ENCODE measurements at places on chromosomes 3 and 15. TPM values are rescaled to one million over a fixed set of nuclear protein-coding genes. Genes with fewer than 3 reads are reported as not detected.

- H3K4me3 ChIP-seq, result no peak overlapping the region
- no peaks in the 10 kb centered on the region for H3K27me3 ChIP-seq
- peaks cover 4% of the 10 kb centered on the region for H3K36me3 ChIP-seq
- peaks cover 31% of the 10 kb centered on the region for H3K4me1 ChIP-seq
Measured at GRCh38 chr15:51844747-51845426, 15.4 kb downstream of the TMOD3 start.

GRCh38 chr3:128143496-128143895, 9.8 kb upstream of the EEFSEC start:
- no peaks in the 10 kb centered on the region for H3K36me3 ChIP-seq
- peaks cover 31% of the 10 kb centered on the region for H3K27me3 ChIP-seq
- no peaks in the 10 kb centered on the region for H3K4me1 ChIP-seq

DNA sequence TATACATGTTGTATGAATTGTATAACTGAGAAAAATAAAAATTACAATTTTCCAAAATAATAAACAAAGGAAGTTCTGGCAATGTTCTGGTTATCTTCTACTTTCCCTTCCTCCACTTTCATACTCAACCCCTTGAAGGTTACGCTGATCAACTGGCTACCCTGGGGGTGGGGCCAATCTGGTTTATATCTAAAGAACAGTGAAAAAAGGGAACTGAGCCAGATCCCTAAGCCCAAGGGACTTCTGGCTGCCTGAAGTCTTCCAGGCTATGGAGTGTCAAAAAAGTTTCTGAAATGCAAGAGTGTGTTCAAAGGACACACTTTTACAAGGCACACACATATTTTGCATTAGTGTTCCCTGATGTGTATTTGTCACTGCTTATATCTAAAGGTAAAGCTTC, 591.9 kb downstream of the ROBO1 start:
- H3K4me1 ChIP-seq, result peaks cover 2% of the 10 kb centered on the region
- no peaks in the 10 kb centered on the region for H3K36me3 ChIP-seq
- no peak overlapping the region for H3K27ac ChIP-seq

GRCh38 chr3:1587426-1587825, 494.6 kb downstream of the CNTN6 start:
- H3K4me3 ChIP-seq, result no peak overlapping the region
- H3K36me3 ChIP-seq, result peaks cover 9% of the 10 kb centered on the region
- H3K4me1 ChIP-seq, result no peaks in the 10 kb centered on the region
- no peak overlapping the region for H3K27ac ChIP-seq
- no peaks in the 10 kb centered on the region for H3K27me3 ChIP-seq

ARRDC4 gene
- total RNA-seq, result 16.2 TPM

SAMD7 gene
- total RNA-seq, result not detected

All from mesothelial cell of epicardium (in vitro differentiated cells).